ENCODE measurements at places on chromosomes 5 and 9. TPM values are rescaled to one million over a fixed set of nuclear protein-coding genes. Genes with fewer than 3 reads are reported as not detected.

The CDK9 gene
- 26.4 TPM for polyA plus RNA-seq

The STPG3 gene
- polyA plus RNA-seq: not detected

- no peaks in the 10 kb centered on the region for H3K36me3 ChIP-seq
- no peaks in the 10 kb centered on the region for H3K27me3 ChIP-seq
- no peaks in the 10 kb centered on the region for H3K4me1 ChIP-seq
- no peak for DNase-seq
- no peak overlapping the region for H3K27ac ChIP-seq
These were observed 20.3 kb downstream of the GFPT2 start for GRCh38 chr5:180332861-180333260.

DNA sequence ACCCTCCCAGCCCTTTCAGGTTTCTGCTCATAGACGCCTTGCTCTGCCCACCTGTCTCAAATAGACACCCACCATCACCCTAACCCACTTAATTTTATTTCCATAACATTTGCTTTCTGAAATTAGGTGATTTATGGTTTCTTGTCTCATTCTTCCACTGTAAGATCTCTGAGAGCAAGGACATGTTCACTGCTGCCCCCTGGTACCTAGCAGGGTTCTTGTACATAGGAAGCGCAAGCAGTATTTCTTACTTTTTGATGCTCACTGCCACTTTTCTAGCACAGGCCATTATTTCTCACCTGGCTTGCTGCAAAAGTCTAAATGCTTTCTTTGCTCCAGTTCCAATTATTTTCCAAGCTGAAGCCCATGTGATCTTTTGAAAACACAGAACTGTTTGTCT, 16.8 kb downstream of the C9orf57 start:
- H3K27me3 ChIP-seq: no peaks in the 10 kb centered on the region
- no peaks in the 10 kb centered on the region for H3K36me3 ChIP-seq
- H3K4me1 ChIP-seq: peaks cover 14% of the 10 kb centered on the region
- H3K27ac ChIP-seq: no peak overlapping the region
- no peak for DNase-seq
- H3K4me3 ChIP-seq: no peak overlapping the region

GRCh38 chr5:76522103-76522935, 100.9 kb downstream of the F2RL2 start:
- H3K27ac ChIP-seq: no peak overlapping the region
- H3K36me3 ChIP-seq: no peaks in the 10 kb centered on the region
- DNase-seq: no peak

- H3K4me3 ChIP-seq: no peak overlapping the region
- H3K27me3 ChIP-seq: no peaks in the 10 kb centered on the region
- no peak overlapping the region for H3K27ac ChIP-seq
These were observed 671.8 kb upstream of the SEMA6A start for GRCh38 chr5:117246424-117246823.
